Naive thymus-derived CD4-positive, alpha-beta T cell (primary cell): ENCODE measurements at places on chromosomes 2 and 18. TPM values are rescaled to one million over a fixed set of nuclear protein-coding genes. Genes with fewer than 3 reads are reported as not detected.

GRCh38 chr2:239106966-239107365 is 259.1 kb downstream of the TWIST2 start:
- no peak for DNase-seq

Gene CDH2
- total RNA-seq, result not detected

DNA sequence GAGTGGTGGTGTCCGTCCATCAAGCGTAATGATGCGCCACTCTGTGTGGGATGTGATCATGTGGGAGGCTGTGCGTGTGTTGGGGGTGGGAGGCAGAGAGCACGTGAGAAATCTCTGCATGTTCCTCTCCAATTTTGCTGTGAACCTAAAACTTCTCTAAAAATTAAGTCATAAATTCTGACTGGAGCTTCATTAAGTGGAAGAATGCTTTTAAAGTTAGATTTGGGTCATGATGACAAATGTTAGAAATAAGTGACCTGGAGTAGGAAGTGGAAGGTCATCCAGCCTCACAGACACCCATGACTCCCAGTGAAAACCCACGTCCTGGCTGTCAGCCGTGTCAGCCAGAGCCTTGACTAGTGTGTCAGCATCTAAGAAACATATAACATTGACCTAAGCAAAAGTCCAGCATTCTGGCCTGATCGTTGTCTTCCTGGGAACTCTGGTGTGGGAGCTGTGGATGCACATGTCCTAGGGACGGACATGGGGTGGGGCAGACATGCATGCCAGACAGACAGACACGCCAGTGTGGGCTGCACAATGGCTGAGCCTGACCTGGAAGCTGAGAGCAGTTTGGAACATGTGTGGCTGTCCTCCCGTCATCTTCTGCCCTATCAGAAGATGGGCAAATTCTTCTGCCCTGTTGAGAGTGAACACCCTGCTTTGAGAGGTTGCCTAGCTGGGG is 245.6 kb downstream of the FAM210A start:
- DNase-seq, result no peak

- DNase-seq, result no peak
Observed at GRCh38 chr2:96987301-96987909, 1.0 kb upstream of the FAM178B start.
